Right ventricle myocardium inferior (tissue), 1 donor: ENCODE measurements at places on chromosomes 2 and 18.

GRCh38 chr2:180980943-180981911 is 822 bp downstream of the UBE2E3 start:
- DNase-seq: no peak

DNA sequence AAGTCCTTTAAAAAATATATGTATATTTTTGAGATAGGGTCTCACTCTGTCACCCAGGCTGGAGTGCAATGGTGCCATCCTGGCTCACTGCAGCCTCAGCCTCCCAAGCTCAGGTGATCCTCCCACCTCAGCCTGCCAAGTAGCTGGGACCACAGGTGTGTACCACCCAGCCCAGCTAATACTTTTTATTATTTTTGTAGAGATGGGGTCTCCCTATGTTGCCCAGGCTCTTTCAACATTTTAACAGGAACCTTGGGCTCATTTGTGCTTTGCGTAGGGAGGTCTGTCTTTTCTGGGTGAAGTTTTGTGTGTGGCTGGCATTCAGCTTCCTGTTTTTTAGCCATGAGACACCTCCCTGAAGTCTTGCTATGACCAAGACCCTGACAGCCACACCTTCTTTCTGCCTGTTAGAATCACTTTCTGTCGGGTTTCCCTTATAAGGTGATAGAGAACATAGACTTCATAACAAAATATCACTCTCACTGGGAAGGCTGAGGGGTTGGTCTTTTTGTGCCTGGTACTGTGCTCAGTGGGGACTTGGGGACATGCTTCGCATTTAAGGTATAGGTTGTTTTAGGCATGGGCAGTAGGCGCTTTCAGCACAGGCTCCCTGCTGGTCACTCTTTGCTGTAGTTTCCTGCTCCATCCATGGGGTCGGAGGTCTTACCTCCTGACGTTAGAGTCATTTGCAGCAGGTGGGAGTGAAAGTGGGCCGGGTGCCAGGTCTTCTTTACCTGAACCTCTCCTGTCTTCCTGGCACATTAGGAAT is 3.4 kb downstream of the RAB31 start:
- no peak for DNase-seq

GRCh38 chr2:205366336-205367060 is 315.8 kb upstream of the NRP2 start:
- no peak for DNase-seq

- no peak for DNase-seq
Measured at GRCh38 chr2:72185206-72185605, 37.5 kb upstream of the CYP26B1 start.

DNA sequence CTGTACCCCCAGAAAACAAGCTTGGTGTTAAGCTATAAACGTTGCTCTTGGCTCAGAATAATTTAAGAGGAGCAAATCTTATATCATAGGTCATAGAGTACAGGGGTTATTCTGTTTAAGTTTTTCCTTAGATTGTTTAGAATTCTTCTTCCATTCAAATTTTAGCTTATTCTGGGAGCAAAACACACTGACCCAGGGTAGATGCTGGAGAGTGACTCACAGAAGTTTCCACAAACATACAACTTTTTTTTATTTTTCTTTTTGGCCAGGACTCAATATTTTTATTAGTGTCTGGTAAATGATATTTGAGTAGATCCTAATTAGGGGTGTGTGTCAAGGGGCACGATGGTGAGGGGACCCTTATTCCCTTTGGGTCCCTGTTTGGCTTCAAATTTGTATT is 71.5 kb upstream of the PSME4 start:
- DNase-seq: no peak
